ENCODE measurements at places on chromosomes 1 and 21. TPM values are rescaled to one million over a fixed set of nuclear protein-coding genes. Genes with fewer than 3 reads are reported as not detected.

The LCE1F gene
- total RNA-seq = not detected

The ADGRL2 gene
- 53.4 TPM for total RNA-seq

DNA sequence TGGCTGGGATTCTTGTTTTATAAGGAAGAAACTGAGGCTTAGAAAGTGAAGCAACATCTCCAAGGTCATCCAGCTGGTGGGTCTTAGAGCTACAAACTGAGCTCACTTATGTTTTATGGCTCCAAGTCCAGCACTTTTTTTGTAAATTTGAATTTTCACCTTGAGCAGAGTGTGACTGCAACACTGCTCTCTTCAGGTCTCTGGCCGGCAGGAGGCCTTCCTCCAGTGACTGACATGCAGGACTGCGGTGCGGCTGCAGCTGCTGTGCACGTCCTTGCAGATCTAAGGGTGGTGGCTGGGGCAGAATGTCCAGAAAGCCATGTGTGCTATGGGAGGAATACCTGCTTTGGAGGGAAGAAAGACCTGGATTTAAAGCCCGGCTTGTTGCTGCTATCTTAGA lies 284.2 kb upstream of the POU3F1 start:
- DNase-seq = no peak

The PCNX2 gene
- 27.2 TPM for total RNA-seq

The NPPA gene
- 0.48 TPM for total RNA-seq

- DNase-seq = no peak
Measured at GRCh38 chr1:115643225-115643624, 1.5 kb downstream of the VANGL1 start.

DNA sequence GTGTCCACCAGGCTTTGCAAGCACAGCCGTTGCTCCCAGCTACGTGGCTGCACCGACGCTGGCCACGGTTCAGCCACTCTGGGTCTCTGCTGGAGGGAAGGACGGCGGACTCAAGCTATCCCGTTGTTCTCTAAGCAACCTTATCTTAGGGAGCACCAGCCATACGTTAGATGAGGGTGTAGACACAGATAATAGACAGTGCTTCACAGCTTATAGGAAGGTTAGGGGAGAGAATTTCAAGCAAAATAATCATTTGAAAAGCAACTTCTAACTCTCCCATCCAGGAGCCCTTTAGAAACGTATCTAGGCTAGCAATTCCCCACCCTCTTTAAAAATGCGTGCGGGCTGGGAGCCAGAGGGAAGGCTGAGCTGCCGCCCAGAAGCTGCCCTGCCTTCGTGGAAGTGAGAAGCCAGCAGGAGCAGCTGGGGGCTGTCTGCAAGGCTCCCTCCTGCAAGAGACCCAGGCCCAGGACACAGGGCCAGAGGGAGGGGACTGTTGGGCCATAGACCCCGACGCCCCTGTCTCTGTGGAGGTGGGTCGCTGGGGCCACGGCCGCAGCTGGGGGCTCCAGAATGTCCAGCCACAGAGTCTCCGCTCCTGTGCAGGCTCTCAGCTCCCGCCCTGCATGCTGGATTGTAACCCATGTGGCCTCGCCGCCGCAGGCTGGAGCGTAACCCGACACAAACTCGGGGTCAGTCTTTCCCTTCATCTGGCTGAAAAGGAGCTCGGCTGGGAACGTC lies 31.2 kb upstream of the COL6A2 start:
- peak; percentile 78 for DNase-seq

- DNase-seq = no peak
Measured at GRCh38 chr1:243921111-243921510, 71.1 kb upstream of the AKT3 start.

GRCh38 chr1:50861772-50862171 lies 98.3 kb downstream of the FAF1 start:
- DNase-seq = no peak

The TMPRSS3 gene
- total RNA-seq = 0.15 TPM

DNA sequence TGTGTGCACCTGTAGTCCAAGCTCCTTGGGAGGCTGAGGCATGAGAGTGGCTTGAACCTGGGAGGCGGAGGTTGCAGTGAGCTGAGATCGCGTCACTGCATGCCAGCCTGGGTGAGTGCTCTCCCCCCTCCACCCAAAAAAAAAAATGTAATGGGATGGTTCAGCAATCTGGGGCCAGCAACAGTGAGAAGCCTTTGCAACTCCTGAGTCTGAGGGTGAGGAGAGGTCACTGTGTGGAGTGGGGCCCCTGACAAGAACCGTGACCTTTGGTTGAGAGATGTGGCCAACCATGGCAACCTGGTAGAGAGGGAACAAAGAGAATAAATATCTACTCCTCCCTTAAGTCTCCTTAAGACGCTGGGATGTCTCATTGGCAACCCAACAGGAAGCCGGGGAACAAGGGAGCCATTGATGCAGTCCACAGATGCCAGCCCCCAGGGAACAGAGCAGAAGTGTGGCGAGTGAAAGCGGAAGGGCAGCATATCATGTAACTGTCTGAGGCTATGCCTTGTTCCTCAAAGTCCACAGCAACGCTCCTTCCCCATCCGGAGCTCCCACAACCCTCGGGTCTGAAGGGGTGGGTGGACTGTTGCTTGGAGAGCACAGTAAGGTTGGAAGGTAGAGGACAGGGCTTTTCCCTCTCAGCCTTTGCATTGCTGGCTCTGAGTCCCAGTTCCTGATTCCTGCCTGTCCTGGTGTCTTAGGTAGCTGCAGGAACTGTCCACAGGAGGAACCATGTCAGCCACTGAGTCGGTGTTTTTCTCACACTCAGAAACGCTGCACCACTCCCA lies 8.3 kb downstream of the TRNP1 start:
- peak; percentile 86 for DNase-seq

Measured in aorta (tissue), 5 donors.